ENCODE measurements at places on chromosomes 7 and 10. TPM values are rescaled to one million over a fixed set of nuclear protein-coding genes. Genes with fewer than 3 reads are reported as not detected.
A peak's percentile ranks its signal among the peaks of the same experiment; 100 is the strongest.

ATG9B gene
- 3.0 TPM for total RNA-seq

DNA sequence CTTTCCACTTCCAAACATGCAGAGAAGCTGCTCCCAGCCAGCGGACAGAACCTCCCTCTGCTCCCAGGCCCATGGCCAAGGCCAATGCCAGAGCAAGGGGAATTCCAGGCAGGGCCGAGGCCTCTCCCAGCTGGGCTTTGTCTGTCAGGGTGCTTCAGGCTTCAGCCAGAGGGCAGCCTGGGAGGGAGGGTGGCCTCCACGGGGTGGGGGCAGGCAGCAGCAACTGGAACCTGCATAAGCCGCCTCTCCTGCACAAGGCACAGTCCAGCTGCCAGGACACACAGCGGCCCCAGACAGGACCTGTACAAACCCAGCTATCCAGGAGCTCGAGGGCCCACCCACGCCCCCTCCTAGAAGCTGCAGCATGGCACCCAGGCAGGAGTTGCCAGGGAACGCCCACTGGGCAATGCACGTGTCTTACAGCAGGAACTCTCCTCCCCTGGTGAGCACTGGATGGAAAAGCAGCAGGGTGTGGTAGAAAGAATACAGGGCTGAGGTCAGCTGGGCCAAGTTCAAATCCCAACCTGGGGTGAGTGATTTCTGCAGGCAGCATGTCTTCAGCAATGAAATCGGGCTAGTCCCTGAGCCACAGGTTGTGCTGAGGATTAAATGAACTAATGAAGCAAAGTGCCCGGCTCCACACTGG, 7.6 kb downstream of the FAM53B start:
- ATAC-seq, result peak; percentile 76

- no peak for ATAC-seq
Observed at GRCh38 chr10:78319841-78320240, 286.2 kb downstream of the RPS24 start.

DNA sequence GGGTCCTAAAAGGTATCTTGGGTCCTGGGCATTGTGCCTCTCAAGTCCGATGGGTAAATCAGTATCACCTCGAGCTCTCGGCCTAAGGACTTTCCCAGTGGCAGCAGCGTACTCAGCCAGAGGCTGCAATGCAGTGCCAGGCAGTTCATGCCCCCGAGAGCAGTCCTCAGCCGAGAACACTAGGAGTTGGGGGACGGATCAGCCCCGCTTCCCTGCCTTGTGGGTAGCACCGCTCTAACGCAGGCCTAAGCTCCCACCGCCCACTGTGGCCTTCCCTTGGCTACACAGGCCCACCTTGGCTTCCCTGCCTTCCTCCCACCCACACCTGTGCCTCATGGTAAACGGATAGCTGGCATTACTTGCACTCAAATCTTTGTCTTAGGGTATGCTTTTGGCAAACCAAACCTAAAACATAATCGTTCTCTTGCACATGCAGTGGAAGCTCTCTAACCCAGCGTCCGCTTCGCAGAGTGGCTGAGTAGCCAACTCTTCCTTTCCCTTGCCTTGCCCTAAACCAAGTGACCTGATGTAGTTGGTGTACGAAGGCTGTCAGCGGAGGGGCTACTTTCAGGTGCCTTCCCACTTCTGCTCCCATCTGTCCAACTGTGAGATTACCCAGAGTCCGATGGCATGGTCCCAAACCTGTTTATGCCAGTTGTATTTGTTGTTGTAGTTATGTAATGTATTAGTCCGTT, 73.2 kb upstream of the CHST15 start:
- no peak for ATAC-seq

GRCh38 chr10:62894156-62894555, 78.0 kb upstream of the EGR2 start:
- ATAC-seq, result no peak

GRCh38 chr7:99437946-99438572, 539 bp downstream of the PTCD1 start:
- peak; percentile 32 for ATAC-seq

KIAA1217 gene
- total RNA-seq, result 1.5 TPM
